ENCODE measurements at places on chromosomes 16 and 17.

GRCh38 chr17:20995164-20995872, 47.5 kb downstream of the USP22 start:
- no peak for DNase-seq

- no peak for DNase-seq
These were observed 26.0 kb upstream of the B4GALNT2 start for GRCh38 chr17:49106321-49107210.

DNA sequence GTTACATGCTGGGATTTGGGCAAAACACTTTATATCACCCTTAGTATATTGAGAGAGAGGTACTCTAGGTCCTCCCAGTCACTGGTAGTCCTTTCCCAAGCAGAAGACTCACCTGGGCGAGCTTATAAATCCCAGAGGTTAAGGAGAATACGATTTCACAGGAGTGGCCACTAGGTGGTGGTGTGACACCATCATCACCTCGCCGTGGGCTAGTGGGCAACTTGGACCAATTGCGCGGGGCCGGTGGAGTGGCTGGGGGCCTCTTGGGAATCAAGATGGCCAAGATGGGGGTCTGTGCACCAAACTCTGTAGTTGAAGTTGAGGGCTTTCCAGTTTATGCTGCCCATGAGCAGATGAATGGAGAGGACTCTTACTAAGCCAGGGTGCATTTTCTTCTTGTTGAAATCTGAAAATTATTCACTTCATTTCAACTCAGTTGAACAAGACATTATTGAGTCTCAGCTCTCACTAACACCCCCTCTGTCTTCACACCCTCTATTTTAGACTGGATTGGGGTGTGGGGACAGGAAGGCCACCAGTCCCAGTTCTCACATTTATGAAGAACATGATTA, 38.2 kb upstream of the PIRT start:
- DNase-seq, result no peak

GRCh38 chr17:55540414-55541091, 29.3 kb upstream of the SMIM36 start:
- no peak for DNase-seq

DNA sequence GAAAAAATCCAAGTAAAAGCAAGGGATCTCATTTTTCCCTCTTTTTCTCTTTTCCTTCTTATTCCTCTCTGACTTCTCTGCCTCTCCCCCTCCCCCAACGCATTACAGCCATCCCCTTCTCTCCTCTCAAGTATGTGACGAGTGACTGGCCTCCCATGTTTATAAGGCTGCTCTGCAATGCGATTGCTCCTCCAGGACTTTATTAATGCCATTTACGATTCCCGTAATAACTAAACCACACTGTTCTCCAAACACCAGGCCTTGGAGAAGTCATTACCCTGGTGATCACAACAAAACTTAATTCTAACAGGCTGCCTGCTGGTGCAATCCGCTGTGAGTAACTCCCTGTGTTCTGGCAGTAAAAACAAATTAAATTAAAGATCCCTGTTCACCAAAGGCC, 88.8 kb downstream of the HS3ST3B1 start:
- DNase-seq, result no peak

GRCh38 chr17:49013311-49014213, 16.4 kb downstream of the IGF2BP1 start:
- no peak for DNase-seq

DNA sequence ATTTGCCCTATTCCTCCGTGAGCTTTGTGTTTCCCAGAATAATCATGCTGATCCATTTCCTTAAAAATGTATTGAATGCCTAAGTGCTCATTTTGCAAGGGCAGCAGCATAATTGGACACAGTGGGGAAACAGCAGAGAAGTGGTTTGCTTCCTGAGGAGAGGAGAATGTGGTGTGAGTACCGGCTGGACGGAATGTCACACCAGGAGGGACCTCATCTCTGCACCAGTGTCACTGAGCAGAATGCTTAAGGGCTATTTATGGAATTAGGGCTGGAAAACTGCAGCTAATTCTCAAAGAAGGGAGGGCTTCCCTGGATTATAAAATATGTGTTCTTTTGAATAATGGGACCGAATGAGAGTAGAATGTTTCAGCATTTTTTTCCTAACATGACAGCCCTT, 1100.6 kb upstream of the RBFOX1 start:
- no peak for DNase-seq

- no peak for DNase-seq
These were observed 4.7 kb downstream of the DYNC1LI2 start for GRCh38 chr16:66746682-66747081.

DNA sequence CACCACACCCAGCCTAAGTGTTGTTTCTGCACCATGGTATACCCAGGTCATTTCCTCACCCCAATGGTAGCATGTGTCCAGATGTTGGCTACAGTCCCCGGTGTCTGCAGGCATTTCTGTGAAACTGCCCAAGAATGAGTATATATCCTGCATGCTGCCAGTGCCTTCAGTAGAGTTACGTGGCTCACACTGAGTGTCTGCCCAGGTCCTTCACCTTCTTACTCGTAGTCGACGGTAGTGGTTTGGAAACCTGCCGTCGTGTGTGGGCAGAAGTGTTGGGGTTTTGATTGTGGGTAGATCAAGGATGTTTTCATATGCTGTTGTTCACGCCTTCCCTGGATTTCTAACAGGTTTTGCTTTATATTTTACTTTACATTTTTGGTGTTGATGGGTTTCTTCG, 16.8 kb downstream of the TCF25 start:
- no peak for DNase-seq

Measured in stimulated activated CD4-positive, alpha-beta T cell treated with anti-CD3 and anti-CD28 coated beads, Interleukin-2, amount 100 ng/mL, for 4 hours (primary cell).